Prostate gland (tissue), 2 donors: ENCODE measurements at places on chromosomes 1 and 21. TPM values are rescaled to one million over a fixed set of nuclear protein-coding genes. Genes with fewer than 3 reads are reported as not detected.

The ITLN2 gene
- 0.82 TPM for total RNA-seq

The DENND2D gene
- total RNA-seq: 37.2 TPM

The TOR1AIP2 gene
- total RNA-seq: 36.4 TPM

GRCh38 chr21:31158789-31159581 is 120.7 kb upstream of the KRTAP19-8 start:
- DNase-seq: no peak

DNA sequence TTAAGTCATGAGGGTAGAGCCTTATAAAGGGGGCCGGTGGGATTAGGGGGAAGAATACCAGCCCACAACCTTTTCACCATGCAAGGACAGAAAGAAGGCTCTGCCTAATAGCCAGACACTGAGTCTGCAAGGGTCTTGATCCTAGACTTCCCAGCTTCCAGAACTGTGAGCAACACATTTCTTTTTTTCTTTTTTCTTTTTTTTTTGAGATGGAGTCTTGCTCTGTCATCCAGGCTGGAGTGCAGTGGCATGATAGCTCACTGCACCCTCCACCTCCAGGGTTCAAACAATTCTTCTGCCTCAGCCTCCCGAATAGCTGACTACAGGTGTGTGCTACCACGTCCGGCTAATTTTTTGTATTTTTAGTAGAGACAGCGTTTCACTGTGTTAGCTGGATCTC is 1.7 kb upstream of the ARL8A start:
- no peak for DNase-seq

DNA sequence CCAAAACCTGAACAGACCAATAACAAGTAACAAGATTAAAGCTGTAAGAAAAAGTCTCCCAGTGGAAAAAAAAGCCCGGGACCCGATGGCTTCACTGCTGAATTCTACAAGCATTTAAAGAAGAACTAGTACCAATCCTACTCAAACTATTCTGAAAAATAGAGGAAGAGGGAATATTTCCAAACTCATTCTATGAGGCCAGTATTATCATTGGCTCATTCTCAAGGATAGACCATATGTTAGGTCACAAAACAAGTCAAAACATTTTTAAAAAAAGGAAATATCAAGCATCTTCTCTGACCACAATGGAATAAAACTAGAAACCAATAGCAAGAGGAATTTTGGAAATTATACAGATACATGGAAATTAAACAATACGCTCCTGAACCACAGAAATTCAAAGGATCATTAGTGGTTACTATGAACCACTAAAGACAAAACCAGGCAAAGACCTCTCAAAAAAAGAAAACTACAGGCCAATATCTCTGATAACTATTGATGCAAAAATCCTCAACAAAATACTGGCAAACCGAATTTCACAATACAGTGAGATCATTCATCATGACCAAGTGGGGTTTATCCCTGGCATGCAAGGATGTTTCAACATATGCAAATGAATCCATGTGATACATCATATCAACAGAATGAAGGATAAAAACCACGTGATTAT is 13.9 kb upstream of the IL20 start:
- no peak for DNase-seq

- no peak for DNase-seq
Observed at GRCh38 chr21:45050797-45051489, 23.4 kb upstream of the ADARB1 start.

DNA sequence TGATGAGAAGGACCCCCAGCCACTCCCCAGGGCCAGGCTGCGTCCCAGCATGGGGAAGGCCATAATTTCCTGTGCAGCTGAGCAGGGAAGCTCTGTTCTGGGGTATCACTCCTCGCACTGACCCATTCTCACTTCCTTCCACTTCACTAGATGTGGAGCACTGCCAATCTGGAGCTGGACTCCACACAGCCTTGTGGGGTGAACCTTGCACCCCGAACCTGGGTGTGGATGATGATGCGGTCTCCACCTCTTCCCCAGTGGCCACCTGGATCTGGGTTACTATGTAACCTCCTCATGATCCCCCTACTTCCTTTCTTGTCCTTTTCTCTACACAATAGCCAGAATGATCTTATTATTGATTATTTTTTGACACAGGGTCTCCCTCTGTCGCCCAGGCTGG is 36.7 kb downstream of the CTNNBIP1 start:
- DNase-seq: no peak

DNA sequence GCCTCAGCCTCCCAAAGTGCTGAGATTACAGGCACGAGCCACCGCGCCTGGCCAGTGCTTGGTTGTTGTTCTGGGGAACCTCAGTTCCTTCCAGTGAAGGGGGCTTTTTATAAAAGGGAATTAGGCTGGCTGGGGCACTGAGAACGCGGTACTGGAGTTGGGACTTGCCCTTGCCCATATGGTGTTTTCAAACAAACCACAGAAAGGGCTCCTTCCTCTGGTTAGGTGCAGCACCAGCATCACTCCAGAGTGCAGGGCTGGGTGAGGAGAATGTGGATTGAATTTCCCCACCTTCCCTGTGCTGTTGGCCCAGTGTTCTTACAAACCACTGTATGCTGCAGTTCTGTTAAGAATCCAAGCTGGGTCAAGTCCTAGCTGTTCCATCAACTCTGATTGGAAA is 5.3 kb downstream of the MAN1C1 start:
- DNase-seq: no peak

DNA sequence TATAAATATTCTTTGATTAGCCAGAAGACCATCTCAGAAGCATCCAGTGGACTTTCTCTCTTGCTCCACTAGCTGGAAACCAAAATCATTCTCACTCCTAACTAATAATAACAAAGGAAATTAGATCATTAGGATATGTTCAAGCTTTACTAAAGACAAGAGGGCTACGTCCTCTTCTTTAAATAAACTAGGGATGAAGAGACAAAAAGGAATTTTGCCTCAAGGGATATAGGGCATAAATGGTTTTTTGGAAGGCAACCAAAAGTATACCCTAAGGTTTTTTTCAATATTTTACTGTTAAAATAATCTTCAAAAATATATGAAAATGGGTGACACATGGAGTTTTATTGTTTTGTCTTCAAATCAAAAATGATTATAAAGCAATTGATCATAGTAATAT is 745.8 kb downstream of the MRPL39 start:
- DNase-seq: no peak
